ENCODE measurements at places on chromosomes 2 and 18.
A peak's percentile ranks its signal among the peaks of the same experiment; 100 is the strongest.

DNA sequence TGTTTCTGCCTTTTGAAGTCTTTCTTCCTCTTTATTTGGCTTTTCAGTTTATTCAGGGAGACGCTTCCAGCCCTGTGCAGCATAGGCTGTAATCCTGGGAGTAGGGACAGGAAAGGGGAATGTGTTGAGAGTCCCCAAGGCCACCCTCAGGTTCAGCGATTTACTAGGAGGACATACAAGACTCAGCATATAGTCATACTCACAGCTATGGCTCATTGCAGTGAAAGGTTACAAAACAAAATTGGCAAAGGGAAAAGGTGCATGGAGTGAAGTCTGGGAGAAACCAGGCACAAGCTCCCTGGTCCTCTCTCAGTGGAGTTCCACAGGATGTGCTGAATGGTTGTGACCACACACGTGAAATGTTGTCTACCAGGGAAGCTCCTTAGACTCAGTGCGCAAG is 49.6 kb upstream of the ZNF638 start:
- no peak for DNase-seq

GRCh38 chr18:72867746-72868584 is at the start of gene NETO1:
NETO1 (minus strand) TSS chr18:72867987; CDS start chr18:72867291, 696 bp downstream.
- no peak for DNase-seq

- no peak for DNase-seq
Observed at GRCh38 chr18:47081578-47081977, 46.2 kb upstream of the ELOA2 start.

- DNase-seq, result no peak
Observed at GRCh38 chr2:26535663-26536275, 57.8 kb upstream of the OTOF start.

GRCh38 chr2:34523958-34524514 is 924.9 kb upstream of the FAM98A start:
- no peak for DNase-seq

DNA sequence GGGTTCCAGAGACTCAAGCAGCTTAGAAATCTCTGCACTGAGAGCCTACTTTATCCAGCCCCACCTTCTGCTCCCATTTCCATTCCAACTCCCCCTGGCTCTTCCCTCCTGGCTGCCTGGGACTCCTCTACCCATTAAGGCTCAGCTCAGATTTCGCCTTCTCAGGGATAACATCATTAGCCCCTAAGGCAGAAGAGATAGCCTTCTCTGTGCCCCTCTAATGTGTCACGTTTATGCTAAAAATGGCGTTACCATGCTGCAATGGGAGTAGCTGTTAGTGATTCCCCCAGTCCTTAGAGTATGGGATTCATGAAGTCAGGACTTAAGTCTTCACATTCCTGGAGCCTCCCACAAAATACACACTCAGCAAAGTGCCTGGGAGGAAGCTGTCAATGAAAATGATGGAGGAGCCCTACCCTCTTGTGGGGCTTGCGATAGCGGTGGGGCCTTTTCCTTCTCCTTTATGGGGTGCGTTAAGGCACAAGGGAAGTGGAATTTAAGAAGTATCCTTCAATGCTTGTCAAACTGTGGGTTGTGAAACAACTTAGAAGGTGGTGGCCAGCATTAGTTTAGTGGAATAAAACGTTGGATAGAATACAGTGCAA is 144.7 kb upstream of the COPS8 start:
- no peak for DNase-seq

DNA sequence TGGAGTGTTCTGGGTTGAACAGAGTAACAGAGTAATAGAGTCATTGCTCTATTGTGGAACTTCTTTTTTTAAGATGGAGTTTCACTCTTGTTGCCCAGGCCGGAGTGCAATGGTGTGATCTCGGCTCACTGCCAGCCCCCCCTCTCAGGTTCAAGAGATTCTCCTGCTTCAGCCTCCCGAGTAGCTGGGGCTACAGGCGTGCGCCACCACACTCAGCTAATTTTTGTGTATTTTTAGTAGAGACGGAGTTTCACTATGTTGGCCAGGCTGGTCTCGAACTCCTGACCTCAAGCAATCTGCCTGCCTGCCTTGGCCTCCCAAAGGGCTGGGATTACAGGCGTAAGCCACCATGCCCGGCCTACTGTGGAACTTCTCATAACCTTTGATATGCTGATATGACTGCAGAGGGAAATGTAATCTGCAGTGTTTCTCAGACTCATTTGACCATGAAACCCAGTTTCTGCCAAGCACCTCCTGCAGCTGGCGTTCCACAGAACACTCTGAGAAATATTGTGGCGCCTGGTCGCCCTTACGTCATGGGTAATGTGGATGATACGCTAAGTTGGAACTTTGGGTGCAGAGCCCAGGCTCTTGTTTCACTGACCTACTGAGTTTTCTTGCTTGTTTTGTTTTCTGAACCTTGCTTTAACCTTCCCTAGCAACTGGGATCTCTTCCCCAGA is 213.8 kb downstream of the BCL2 start:
- DNase-seq, result no peak

DNA sequence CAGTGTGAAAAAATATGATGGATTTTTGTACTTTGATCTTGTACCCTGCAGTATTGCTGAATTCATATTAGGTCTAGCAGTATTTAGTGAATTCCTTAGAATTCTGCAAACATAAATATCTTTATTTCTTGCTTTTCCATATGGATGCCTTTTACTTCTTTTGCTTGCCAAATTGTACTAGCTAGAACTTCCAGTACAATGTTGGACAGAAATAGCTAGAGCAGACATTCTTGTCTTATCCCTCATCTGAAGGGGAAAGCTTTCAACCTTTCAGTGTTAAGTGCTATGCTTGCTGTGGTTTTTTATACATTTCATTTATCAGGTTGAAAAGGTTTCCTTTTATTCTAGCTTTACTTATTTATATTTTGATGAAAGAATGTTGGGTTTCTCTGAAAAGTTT is 1321.9 kb upstream of the CHAC2 start:
- DNase-seq, result no peak

DNA sequence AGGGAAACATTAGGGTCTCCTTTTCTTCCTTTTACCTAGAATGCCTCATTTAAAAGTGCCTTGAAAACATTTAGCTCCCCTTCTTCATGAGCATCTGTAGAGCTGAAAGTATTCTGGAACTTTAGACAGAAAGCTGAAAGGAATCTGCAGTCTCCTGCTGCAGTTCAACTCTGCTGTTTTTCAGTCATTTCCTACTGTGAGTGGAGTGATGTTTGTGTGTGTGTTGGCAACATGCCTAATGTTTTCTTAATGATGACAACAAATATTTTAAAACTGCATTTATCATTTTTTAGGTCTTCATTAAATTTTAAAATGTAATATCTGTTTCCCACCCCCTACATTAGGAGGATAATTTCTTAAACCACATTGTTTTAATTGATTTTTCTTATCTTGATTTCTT is 66.6 kb downstream of the TWSG1 start:
- DNase-seq, result no peak

- DNase-seq, result no peak
Observed at GRCh38 chr2:102005449-102005848, 13.7 kb downstream of the IL1R2 start.

DNA sequence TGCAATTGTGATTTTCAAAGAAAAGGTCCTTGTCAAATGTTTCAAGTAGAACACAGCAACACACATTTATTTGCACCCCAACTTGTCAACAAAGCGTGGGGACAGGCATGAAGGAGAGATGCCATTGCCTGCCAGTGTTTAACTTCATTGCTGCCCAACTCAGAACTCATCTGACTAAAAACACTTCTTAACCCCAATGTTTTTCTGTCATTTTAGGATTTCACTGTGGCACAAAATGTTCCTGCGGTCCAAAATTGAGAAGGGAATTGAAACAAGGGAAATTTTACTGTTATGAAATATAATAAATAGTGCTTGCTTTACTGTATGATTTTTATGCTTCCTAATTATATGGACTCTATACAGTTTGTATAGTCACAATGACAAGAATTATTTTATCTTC is 45.7 kb downstream of the PMAIP1 start:
- no peak for DNase-seq

DNA sequence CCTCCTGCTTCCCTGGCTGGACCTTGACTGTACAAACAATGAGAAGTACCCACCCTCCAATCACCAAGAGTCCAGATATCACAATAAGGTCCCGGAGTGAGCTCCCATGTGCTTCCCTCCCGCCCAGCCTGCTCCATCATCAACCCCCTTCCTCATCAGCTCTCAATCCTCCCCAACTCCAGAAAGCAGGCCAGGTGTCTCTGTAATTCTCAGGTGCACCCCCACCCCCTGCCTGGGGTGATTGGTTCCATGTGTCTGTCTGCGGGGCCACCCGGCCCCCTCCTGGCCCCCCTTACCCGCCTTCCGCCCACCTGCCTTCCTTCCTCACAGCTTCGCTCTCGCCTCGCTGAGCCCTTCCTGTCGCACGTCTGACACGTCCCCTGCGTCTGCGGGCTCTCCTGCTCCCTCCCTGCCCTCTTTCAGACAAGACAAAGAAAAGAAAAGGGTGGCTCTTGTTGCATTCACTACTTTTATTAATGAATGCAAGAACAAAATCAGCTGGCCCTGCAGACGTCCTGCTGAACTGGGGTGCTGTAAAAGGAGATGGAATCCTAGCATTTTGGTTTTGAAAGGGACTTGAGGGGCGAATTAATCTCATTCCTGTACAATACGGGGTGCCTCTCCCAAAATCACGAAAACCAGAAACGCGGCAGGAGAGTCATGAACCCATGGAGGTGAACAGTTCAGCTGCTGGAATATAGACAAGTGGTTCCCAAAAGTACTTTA is 26.5 kb upstream of the IGFBP2 start:
- no peak for DNase-seq

DNA sequence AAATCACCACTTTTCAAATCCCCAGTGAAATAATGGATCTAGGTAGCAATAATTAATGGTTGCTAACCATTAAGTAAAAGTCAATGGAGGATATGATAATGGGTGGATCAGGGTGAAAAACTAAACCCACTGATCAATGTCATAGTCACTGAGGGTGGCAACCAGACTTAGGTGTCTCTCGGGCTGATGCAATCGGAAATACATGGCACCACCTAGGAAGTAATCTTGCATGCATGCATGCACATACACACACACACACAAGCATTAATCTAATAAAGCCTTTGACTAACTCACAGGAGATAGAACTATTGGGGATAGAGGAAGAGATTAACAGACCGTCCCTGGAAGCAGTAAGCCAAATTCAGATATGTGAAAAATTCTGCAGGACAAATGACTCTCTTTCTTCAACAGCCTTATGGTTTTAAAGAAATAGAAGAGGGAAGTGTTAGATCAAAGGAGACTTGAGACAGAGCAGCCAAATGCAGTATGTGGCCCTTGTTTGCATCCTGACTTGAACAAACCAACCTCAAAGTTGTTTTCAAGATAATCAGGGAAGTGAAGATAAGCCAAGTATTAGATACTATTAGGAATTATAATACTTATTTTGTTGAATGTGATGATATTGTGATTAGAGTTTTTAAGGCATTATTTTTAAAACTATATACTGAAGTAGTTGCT is 186.0 kb upstream of the RMP24 start:
- no peak for DNase-seq

GRCh38 chr2:127219171-127220070 is 678 bp downstream of the CYP27C1 start:
- peak; percentile 9 for DNase-seq

- no peak for DNase-seq
Observed at GRCh38 chr2:54675738-54676137, 47.7 kb upstream of the EML6 start.

DNA sequence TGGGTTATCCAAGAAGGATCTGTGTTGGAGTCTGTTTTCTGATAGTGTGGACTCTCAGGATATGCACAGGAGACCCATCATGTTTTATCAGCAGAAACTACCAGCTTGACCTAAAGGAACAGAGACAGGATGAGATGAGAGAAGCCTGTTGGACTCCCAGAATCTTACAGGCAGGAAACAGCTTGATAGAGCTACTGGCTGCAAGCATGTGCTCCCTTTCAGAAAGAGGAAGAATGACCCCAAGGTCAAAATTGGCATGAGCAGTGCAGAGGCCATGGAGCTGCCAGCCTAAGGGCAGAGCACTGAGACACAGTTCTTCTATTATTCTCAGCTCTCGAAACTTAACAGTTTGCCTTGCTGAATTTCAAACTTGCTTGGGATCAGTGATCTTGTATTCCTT is 135.2 kb upstream of the NFATC1 start:
- DNase-seq, result no peak

- DNase-seq, result no peak
Observed at GRCh38 chr2:182023235-182023634, 37.6 kb downstream of the PPP1R1C start.

GRCh38 chr2:88351249-88351601 is 101.3 kb downstream of the FOXI3 start:
- no peak for DNase-seq

DNA sequence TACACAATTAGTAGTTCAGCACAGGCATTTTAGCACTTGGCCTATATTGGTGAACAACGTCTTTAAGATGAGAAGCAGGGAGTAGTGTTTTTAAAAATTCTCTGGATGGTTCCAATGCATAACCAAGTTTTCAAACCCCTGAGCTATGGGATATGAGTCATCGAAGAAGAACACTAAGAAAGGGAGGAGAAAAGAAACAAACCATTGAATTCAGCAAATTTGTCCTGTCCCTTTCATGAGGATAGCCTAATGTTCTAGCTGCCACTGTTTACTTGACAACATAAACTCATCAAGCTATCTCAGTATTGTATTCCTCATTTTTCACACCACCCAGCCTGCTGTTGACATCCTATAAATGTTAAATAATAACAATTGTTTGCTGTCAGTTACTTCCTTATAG is 158.0 kb downstream of the BARD1 start:
- DNase-seq, result no peak

GRCh38 chr2:27887830-27888229 is 2.4 kb downstream of the RBKS start:
- DNase-seq, result no peak

DNA sequence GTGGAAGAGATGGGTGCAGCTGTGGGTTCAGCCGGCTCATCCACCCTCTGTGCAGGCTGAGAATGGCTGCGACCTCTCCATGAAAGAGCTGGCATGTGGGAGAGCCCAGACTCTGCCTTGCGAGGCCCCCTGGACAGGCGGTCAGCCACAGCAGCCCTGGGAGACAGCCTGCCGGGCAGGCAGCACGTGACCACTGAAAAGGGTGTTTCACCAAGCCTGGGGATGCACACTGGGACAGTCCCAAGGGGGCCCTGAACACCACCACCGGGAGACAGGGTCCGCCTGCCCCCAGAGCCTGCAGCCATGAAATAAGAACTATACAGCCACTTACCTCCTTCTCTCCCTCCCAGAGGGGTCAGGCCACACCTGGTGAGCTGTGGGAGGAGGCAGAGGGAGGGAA is 11.5 kb downstream of the RFX8 start:
- DNase-seq, result no peak

DNA sequence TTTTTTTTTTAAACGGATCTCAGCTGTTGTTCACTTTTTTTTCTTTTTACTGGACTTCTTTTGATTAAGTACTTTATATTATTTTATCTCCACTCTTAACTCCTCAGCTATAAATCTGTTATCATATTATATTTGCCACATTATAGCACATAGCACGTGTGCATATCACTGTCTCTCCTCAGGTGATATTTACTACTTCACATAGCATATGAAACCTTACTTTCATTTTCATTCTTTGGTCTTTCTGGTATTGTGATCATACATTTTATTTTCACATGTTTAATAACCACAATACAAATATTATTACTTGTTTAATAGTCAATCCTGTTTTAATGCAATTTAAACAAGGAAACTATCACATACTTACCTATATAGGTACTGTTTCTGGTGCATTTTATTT is 993.1 kb upstream of the TMEFF2 start:
- no peak for DNase-seq
